ENCODE measurements at places on chromosomes 6 and 20. TPM values are rescaled to one million over a fixed set of nuclear protein-coding genes. Genes with fewer than 3 reads are reported as not detected.

- no peak overlapping the region for H3K27ac ChIP-seq
- no peaks in the 10 kb centered on the region for H3K4me1 ChIP-seq
- no peak overlapping the region for H3K4me3 ChIP-seq
- DNase-seq, result no peak
- H3K36me3 ChIP-seq, result no peaks in the 10 kb centered on the region
Measured at GRCh38 chr6:1884313-1884712, 274.6 kb downstream of the FOXC1 start.

DNA sequence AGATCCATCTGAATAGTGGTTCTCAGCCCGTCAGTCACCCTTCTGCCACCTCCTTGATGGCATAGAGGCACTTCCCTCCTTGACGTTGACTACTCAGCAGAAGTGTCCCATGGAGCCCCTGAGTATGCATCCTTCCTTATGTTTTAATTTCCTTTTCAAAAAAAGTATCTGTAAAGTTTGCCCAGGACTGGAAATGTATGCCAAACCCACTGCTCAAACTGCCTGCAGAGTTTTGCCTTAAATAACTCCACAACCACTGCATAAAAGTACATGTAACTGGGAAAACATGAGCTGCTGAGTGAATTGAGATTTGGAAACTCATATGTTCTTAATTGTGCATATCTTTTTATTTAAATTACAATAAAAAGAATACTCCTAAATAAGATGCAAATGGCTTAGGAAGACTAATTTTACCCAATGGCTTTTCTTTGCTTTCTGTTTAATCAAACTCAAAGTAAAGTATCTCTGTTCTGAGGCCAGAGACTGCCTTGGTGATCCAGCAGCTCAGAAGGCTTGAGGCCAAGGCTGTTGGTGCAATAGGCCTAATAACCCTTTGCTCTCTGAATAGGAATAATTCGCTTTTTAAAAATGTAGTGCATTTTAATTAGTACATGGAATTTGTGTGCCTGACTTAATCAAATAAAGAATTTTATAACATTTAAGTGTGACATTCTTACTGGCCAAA is 90.4 kb downstream of the FNDC1 start:
- H3K27me3 ChIP-seq, result no peaks in the 10 kb centered on the region
- no peaks in the 10 kb centered on the region for H3K36me3 ChIP-seq
- no peak overlapping the region for H3K4me3 ChIP-seq
- no peaks in the 10 kb centered on the region for H3K4me1 ChIP-seq

The FAM217B gene
- 23.0 TPM for polyA plus RNA-seq

- H3K36me3 ChIP-seq, result no peaks in the 10 kb centered on the region
- H3K27me3 ChIP-seq, result peaks cover 8% of the 10 kb centered on the region
- H3K4me3 ChIP-seq, result no peak overlapping the region
- no peak overlapping the region for H3K27ac ChIP-seq
- peaks cover 8% of the 10 kb centered on the region for H3K4me1 ChIP-seq
Measured at GRCh38 chr20:58645412-58645968, 5.6 kb upstream of the STX16 start.

DNA sequence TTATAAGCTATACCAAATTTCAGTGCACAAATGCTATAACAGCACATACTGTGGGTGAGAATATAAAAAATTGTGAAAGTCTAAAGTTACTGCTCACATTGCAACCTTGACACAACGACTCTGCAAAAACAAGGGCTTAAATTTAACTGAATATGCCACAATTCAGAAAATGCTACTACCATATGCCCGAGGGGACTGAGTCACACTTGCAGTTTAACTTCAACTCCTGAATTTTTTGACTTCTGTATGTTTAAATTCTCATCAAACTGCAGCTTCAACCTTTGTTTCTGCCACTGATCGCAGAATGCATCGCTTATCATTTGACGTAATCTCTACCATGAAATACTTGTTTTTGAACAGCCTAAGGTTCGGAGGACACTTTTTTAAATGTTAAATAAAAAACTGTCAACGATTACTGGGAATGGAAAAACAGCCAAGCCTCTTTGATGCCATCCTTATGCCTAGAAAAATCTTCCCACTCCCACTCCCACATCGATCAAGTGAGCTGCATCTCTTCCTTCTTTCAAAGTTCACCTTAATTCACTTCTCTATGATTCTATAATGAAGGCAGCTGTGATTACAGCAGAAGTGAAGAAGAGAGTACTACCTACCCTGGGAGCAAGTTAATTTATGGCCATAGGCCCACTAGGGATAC is 136.5 kb downstream of the ATXN1 start:
- no peak overlapping the region for H3K27ac ChIP-seq
- no peak overlapping the region for H3K4me3 ChIP-seq
- H3K36me3 ChIP-seq, result no peaks in the 10 kb centered on the region
- no peaks in the 10 kb centered on the region for H3K27me3 ChIP-seq

- peaks cover 38% of the 10 kb centered on the region for H3K4me1 ChIP-seq
- no peaks in the 10 kb centered on the region for H3K27me3 ChIP-seq
- H3K27ac ChIP-seq, result peak overlapping the region; percentile 69
- H3K36me3 ChIP-seq, result no peaks in the 10 kb centered on the region
- no peak overlapping the region for H3K4me3 ChIP-seq
Measured at GRCh38 chr20:10509376-10509775, 74.3 kb downstream of the SLX4IP start.

DNA sequence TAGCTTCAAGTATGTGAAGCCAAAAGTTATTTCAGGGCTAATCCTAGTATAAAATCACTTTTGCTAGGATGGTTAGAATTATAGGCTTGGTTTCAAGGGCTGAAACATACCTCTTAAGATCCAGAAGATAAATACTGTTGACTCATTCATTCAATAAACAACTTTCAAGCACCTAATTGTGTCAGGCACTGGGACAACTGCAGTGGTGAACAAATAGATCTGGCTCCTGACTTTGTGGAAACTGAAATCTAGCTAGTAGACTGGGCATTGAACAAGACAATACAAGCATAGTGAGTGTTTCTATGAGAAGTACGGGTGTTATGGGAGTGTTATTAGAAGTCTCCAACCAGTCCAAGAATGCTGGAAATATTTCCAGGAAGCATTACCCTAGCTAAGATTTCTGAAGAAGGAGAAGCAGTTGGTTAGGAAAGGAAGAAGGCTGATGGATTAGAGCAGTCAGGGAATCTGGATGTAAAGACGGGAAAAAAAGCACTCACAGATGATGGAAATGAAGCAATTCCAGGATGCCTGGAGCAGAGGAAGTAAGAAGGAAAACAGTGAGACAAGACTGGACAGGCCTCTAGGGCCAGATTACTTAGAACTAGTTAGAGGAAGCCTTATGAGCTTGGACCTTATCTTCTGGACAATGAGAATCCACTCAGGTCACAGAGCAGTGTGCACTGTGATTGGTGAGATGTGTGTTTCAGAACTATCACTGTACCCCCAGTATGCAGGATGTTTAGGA is 132.6 kb upstream of the RAB32 start:
- no peaks in the 10 kb centered on the region for H3K27me3 ChIP-seq
- H3K4me3 ChIP-seq, result no peak overlapping the region
- no peaks in the 10 kb centered on the region for H3K4me1 ChIP-seq
- no peaks in the 10 kb centered on the region for H3K36me3 ChIP-seq

- H3K4me1 ChIP-seq, result peaks cover 54% of the 10 kb centered on the region
- no peak for DNase-seq
- H3K36me3 ChIP-seq, result no peaks in the 10 kb centered on the region
- H3K4me3 ChIP-seq, result no peak overlapping the region
- H3K27me3 ChIP-seq, result no peaks in the 10 kb centered on the region
Measured at GRCh38 chr6:71410164-71410566, 121.6 kb downstream of the OGFRL1 start.

DNA sequence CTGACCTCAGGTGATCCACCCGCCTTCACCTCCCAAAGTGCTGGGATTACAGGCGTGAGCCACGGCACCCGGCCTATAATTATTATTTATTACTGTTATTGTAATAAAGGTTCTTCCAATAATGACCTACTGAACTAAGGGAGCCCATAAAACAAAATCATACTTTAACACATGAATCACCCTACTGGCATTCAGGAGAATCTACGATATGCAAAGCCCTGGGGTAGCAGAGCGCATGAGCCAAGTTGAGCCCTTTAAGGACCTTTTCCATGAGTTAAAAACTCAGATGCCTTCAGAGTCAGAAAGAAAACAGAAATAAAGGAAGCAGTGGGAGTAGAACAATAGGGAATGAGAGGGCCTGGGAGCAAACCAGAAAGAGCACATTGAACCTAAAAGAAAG is 41.5 kb downstream of the SNRPB start:
- H3K36me3 ChIP-seq, result no peaks in the 10 kb centered on the region
- no peak overlapping the region for H3K27ac ChIP-seq
- H3K4me3 ChIP-seq, result no peak overlapping the region
- H3K27me3 ChIP-seq, result peaks cover 13% of the 10 kb centered on the region

The PTK6 gene
- polyA plus RNA-seq, result 0.61 TPM

GRCh38 chr6:20056350-20056992 is 155.8 kb downstream of the MBOAT1 start:
- H3K4me1 ChIP-seq, result no peaks in the 10 kb centered on the region
- peak; percentile 57 for DNase-seq
- no peaks in the 10 kb centered on the region for H3K36me3 ChIP-seq
- H3K27me3 ChIP-seq, result no peaks in the 10 kb centered on the region

GRCh38 chr20:3420211-3420707 is 12.8 kb upstream of the DNAAF9 start:
- no peaks in the 10 kb centered on the region for H3K27me3 ChIP-seq
- H3K27ac ChIP-seq, result peak overlapping the region; percentile 67
- DNase-seq, result peak; percentile 67
- H3K4me3 ChIP-seq, result no peak overlapping the region

The BCAS1 gene
- polyA plus RNA-seq, result 0.82 TPM

DNA sequence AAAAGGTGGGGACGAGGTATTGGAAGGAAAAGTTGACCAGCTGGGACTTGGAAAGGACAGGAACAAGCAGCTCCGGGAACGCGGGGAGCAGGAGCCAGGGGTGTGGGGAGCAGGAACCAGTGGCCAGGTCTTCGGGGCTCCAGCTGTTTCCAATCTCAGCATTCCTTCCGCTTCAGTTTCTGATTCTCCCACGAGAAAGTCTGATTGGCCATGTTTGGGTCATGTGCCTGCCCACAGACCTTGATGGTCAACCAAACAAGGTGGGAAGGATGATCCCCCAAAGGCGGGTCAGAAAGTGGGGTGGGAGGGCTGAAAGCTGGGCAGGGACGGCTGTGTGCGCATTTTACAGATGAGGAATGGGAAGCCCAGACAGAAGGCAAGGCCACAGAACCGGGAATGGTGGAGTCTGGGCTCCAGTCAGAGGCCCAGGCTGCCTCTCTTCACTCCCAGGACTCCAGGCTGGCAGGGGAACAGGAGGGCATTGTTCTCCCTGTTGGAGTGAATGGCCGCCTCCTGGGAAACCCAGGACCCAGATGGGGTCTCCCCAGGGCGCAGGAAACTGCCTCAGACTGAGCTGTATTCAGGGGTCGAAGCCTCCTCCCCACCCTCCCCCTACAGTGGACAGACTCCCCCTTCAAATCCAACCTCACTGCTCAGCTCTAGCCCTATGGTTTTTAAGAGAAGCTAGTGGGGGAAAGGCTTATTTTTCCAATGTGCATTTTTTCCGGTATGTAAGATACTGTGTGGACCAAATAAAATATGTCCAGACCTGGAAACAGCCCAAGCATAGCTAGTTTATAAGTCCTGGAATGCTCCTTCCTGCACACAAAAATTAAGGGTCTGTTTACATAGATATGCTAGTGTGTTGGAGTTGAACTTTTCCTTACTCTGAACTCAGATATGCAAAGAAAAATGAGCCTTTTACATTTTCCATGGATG is 12.2 kb upstream of the PTGIS start:
- peaks cover 25% of the 10 kb centered on the region for H3K4me1 ChIP-seq
- no peaks in the 10 kb centered on the region for H3K27me3 ChIP-seq
- H3K4me3 ChIP-seq, result no peak overlapping the region
- DNase-seq, result peak; percentile 39

DNA sequence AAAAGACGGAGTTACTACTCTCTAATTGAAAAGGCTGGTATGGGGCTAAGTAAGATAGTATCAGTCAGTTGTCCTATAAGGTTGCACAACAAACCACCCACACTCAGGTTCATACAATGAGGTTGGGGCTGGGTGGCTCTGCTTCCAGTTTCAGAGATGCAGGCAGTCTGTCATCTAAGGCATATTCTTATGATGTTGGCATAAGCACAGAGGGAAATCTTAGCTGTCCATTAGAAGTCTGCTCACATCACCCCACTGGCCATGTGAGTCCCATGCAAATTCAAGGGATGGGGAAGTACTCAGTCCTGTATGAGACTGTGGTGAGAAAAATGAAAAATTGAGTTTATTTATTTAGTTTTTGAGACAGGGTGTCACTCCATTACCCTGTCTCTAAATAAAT is 118.6 kb downstream of the LAMP5 start:
- no peak overlapping the region for H3K4me3 ChIP-seq
- H3K27ac ChIP-seq, result no peak overlapping the region
- DNase-seq, result no peak
- H3K4me1 ChIP-seq, result no peaks in the 10 kb centered on the region
- H3K27me3 ChIP-seq, result no peaks in the 10 kb centered on the region

The CDKN1A gene
- polyA plus RNA-seq, result 6.9 TPM

DNA sequence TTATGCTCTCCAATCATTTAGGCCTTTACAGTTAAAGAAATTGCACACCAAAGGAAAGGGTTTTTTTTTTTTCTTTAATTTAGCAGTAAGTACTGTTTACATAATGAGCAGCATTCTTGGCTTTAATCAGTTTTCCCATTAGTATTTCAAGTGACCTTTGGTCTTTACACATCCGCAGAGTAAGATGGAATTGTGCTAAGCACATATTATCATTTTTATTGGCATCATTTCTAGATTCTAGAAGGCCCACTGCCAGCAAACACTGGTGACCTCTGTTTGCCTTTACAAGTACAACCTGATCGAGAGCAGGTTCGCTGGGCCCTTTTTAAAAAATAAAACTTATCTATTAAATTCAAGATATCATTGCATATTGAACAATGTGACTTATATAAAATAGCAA is 104.3 kb downstream of the ADGRG6 start:
- no peaks in the 10 kb centered on the region for H3K4me1 ChIP-seq
- H3K36me3 ChIP-seq, result no peaks in the 10 kb centered on the region
- peak; percentile 9 for DNase-seq

GRCh38 chr6:79238919-79239318 is 4.4 kb upstream of the HMGN3 start:
- no peaks in the 10 kb centered on the region for H3K27me3 ChIP-seq
- no peaks in the 10 kb centered on the region for H3K36me3 ChIP-seq
- DNase-seq, result no peak

The ADTRP gene
- 1.4 TPM for polyA plus RNA-seq

DNA sequence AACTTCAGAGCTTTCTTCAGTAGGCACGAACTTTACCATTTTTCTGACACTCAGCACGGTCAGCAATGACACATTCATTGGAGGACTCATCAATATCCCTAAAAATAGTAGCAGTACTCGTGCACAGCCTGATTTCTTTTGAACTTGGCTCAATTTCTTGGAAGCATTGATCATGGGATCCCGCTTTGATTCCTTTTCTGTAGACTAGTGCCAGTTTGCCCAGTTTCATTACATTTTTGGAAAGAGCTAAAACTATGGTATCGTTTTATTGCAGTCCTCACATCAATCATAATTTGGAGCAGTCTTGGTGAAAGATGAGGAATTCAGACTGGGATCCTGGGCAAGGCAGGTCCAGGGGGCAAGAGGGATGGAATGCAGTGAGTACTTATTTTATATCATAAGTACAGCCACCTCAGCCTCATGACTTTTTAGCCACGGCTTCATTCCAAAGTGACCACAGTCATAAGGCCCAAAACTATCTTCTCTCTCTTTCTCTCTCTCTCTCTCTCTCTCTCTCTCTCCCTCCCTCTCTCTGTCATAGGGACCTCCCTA is 170.9 kb upstream of the AKAP12 start:
- peaks cover 19% of the 10 kb centered on the region for H3K4me1 ChIP-seq
- H3K27me3 ChIP-seq, result no peaks in the 10 kb centered on the region
- no peaks in the 10 kb centered on the region for H3K36me3 ChIP-seq

The STMND1 gene
- 6.5 TPM for polyA plus RNA-seq

All from left lung (tissue), 14 donors.